A549 treated with Mapracorat at 1 μM for 4 hours (cell line): ENCODE measurements at places on chromosomes 16 and 17. TPM values are rescaled to one million over a fixed set of nuclear protein-coding genes. Genes with fewer than 3 reads are reported as not detected.

The MMP28 gene
- total RNA-seq, result 4.5 to 8.7 TPM (median 7.5 TPM) in 5 replicates

The TMEM238L gene
- total RNA-seq, result not detected in 5 replicates

The ZNF385C gene
- 0.15 to 0.29 TPM (median 0.16 TPM) in 5 replicates for total RNA-seq

The FSCN2 gene
- 0.59 to 1.9 TPM (median 1.4 TPM) in 5 replicates for total RNA-seq

The SOST gene
- not detected in 5 replicates for total RNA-seq

The DNAH2 gene
- 0.01 to 0.02 TPM (median 0.01 TPM) in 4 of 5 replicates, not detected in the other for total RNA-seq

The C16orf96 gene
- 0.03 to 0.06 TPM (median 0.05 TPM) in 3 of 5 replicates, not detected in the others for total RNA-seq

The CCL13 gene
- total RNA-seq, result not detected in 5 replicates

The ERN1 gene
- 3.0 to 4.4 TPM (median 3.7 TPM) in 5 replicates for total RNA-seq

The PLLP gene
- total RNA-seq, result 1.1 to 1.8 TPM (median 1.6 TPM) in 5 replicates

The CDH13 gene
- 0.03 TPM in 1 of 5 replicates, not detected in the others for total RNA-seq

The CDRT15L2 gene
- not detected in 5 replicates for total RNA-seq

The KCNAB3 gene
- total RNA-seq, result 1.7 to 3.9 TPM (median 2.6 TPM) in 5 replicates

The OR1F1 gene
- 0.17 to 0.65 TPM (median 0.43 TPM) in 4 of 5 replicates, not detected in the other for total RNA-seq

The TBC1D3B gene
- total RNA-seq, result 2.1 to 3.7 TPM (median 2.6 TPM) in 5 replicates

The FBXL16 gene
- total RNA-seq, result 9.5 to 15.8 TPM (median 11.2 TPM) in 5 replicates

The KRT32 gene
- total RNA-seq, result 0.07 TPM in 2 of 5 replicates, not detected in the others

The ADAP2 gene
- total RNA-seq, result 2.1 to 3.5 TPM (median 3.2 TPM) in 5 replicates

The HOXB7 gene
- 30.6 to 34.4 TPM (median 32.6 TPM) in 5 replicates for total RNA-seq

The PIGS gene
- total RNA-seq, result 54.1 to 62.3 TPM (median 59.6 TPM) in 5 replicates

The CCL23 gene
- total RNA-seq, result not detected in 5 replicates
